ENCODE measurements at places on chromosomes 16 and 17.

DNA sequence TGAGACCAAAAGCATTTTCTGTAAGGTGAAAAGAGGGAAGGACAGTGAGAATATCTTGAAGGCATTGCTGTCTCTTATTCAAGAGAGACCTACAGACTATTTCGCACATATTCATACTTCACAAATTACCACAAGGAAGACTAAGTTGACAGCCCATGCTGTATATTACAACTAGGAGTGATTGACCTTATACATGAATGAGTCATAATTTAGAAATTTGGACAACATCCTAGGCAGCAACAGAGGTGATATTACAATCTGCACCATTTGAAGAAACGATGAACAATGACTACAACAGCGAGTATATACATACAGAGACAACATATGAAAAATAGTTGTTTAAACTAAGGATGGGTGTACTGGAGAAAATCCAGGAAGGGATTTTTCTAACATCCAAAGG, 971.7 kb downstream of the CDH11 start:
- no peak for DNase-seq

GRCh38 chr16:23286131-23286532, 16.0 kb upstream of the SCNN1B start:
- DNase-seq, result no peak

DNA sequence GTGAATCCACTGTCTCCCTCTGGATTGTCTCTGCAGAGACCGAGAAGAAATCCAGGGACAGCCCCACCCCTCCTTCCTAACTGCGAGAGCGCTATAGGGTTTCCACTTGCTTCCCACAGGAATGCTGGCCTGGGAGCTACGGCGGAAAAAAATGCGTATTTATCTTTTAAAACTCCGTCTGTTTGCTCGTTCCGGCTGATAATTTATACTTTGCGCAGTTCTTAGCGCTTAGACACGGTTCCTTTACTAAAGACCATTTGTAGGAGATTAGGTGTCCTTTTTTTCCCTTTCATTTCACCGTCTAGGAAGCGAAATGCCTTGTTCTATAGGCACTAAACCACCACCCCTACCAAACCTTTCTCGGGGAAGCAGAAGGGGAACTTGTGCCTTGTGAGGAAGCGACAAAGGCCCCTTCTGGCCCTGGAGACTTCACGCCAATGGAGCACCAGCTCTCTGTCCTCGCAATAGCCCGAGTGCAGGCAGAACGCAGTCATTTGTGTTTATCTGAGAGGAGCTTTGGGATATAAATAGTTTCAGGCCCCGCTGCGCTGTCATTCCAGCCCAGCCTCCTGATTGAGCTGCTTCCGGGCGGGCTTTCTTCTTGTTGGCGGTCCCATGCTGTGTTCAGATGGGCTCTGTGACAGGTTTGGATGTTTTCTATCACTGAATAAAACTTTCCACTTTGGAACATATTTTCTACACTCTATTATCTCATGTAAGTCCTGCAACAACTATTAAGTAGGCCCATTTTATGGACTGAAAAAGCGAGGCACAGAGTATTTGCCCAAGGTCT, 791 bp upstream of the SUPT4H1 start:
- DNase-seq, result peak; percentile 71

GRCh38 chr16:67326472-67327309, at the start of the genes KCTD19 and LRRC36:
KCTD19 (minus strand) TSS chr16:67326741; CDS start chr16:67326707, 34 bp downstream.
LRRC36 (plus strand) TSS chr16:67326815; CDS start chr16:67326863, 48 bp downstream.
- DNase-seq, result peak; percentile 92

DNA sequence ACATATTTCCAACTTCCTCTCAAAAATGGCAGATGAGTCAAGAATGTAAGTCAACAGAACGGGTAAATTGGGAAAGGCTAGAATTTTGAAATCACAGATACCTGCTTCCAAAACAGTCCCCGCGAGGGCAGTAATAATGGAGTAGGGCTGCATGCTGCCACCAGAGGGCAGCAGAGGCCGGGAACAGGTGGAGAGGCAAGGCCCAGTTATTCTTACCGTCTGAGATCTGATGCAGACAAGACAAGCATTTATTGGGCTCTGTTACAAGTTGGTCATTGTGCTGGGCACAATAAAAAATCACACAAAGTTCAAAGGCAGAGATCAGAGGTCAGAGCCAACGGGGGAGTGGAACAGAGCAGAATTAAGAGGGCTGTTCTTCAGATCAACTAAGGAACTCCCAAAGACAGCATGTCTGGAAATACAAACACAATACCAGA, 8.8 kb upstream of the MLKL start:
- DNase-seq, result peak; percentile 80

GRCh38 chr16:72740347-72740746, 307.6 kb downstream of the ZFHX3 start:
- DNase-seq, result no peak

- DNase-seq, result no peak
These were observed 991 bp downstream of the DUS1L start for GRCh38 chr17:82064433-82065192.

DNA sequence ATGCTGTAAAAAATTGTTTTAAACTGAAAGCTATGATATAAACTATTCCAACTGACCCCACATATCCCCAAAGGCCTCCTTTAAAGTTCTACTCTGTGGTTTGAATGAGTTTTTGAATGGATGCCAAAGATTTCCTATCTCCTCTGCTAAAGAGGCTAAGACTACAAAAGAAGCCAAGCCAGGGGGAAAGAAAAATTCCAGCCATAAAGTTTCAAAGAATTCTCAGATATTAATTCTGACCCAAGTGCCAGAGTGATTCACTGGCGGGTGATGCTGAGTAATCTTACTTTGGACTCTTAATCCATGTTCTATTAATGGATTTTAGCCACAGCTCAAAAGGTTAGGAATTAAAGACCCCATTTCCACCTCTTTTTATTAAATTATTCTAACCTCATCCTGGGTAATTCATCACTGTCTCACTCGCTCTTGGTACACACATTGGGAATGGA, 60.7 kb downstream of the HS3ST3A1 start:
- DNase-seq, result no peak

DNA sequence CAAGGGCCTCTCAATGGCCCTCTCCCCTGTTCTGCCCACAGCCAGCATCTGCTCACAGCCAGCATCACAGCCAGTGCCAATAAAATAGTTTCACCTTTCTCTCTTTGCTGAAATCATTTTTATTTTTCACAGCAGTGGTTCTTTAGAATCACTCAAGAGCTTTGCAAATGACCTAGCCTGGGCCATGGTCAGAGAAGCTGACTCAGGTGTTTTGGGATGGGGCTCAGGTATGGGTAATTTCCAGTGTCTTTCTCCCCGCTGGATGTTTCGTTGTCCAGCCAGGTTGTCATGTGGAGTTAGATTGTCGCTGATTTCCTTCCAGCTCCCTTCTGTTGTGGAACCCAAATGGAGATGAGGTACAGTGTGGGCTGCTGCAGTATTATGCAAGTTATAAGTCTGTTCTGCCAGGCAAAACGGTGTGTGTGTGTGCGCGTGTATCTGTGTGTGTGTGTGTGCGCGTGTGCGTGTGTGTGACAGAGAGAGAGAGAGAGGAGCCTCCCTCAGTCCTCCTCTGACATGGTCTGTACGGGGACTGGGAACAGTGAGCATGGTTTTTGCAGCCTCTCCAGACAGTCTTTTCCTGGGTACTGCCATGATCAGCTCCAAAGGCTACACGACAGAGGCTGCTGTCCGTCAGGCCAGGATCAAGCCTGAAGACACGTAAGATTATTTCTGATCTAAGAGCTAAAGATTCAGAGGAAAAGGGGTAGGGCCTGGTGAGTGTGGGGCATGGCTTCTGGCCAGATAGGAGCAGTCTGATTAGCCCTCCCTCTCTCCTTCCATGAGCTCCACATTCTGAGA, 1.4 kb upstream of the PMP22 start:
- DNase-seq, result no peak

DNA sequence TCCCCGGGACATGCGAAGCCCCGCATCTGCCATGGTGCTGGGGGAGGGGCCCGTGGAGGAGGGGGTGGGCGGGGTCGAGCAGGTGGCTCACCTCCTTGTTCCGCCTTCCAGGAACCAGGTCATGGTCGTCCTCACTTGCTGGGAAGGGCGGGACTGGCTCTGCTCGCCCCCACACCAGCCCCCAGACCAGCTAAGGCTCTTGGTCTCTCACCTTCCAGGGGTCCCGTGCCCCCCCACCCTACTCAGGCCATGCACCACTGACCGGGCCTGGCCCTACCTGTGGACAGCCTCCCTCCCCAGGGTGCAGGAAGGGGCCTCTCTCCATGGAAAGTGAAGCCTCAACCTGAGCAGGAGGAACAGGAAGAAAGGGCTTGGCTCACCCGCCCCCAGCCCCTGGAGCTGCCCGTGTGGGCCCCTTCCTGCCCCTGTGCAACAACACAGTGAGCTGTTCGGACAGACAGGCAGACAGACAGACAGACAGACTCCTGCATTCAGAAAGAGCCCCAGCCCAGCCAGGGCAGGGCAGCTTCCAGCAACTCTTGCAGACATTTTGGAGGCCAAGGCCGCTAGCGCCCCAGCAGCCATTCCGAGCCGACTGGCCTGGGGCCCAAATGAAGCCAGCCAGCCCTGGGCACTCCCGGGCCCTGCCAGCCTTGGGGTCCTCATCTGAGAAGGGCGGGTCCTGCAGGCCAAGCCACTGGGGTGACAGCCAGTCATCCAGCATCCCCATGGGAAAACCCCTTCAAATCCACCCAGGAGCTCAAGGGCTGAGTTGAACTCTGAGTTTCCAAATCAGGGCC, 8.1 kb upstream of the KREMEN2 start:
- DNase-seq, result peak; percentile 60

GRCh38 chr17:63706336-63707082, 6.6 kb upstream of the LIMD2 start:
- no peak for DNase-seq

GRCh38 chr16:58299757-58300349, 5.0 kb upstream of the PRSS54 start:
- DNase-seq, result peak; percentile 48

- peak; percentile 92 for DNase-seq
These were observed at the start of gene SLX4 for GRCh38 chr16:3611146-3611975. SLX4 (minus strand) TSS chr16:3611606; CDS start chr16:3608964, 2,642 bp downstream.

GRCh38 chr16:68529931-68530701, 9.0 kb upstream of the ZFP90 start:
- DNase-seq, result no peak

GRCh38 chr17:81277421-81277820, 17.7 kb downstream of the SLC38A10 start:
- DNase-seq, result no peak

- DNase-seq, result no peak
These were observed 25.3 kb downstream of the SPACA3 start for GRCh38 chr17:33016920-33017319.

DNA sequence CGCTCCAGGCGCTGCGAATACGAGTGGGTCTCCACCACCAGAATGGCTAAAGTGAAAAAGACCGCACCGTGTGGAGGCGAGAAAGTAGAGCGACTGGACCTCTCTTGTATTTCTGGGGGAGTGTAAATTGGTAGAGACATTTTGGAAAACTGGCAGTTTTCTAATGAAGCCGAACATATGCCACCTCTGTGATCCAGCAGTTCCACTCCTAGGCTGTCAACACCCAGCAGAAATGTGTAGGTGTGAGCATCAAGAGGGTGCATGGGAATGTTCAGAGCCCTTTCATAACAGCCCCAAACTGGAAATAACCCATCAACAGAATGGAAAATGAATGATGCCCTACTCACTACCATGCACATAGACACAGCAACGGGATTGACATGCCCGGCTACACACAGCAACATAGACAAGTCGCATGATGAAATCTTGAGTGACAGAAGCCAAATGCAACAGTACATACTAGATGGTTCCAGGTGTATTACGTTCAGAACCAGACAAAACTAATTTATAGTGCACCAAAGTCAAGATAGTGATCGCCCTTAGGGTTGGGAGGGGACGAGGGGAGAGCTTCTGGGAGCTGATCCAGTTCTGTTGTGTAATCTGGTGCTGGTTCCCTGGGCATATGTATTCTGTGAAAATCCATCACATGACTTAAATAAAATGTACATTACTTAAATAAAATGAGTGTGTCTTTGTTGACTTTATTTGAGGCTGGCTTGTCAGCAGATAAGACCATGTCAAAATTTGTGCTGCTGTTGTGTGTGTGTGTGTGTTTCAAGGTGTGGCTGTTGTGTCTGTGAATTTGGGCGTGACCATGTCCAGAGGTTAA, 877 bp upstream of the BCL7C start:
- no peak for DNase-seq

GRCh38 chr16:65681406-65681805, 559.5 kb upstream of the CDH11 start:
- DNase-seq, result no peak

- peak; percentile 23 for DNase-seq
These were observed 42.9 kb upstream of the KSR1 start for GRCh38 chr17:27413315-27413714.

- DNase-seq, result no peak
These were observed 96.4 kb upstream of the TNRC6C start for GRCh38 chr17:77861981-77862645.

DNA sequence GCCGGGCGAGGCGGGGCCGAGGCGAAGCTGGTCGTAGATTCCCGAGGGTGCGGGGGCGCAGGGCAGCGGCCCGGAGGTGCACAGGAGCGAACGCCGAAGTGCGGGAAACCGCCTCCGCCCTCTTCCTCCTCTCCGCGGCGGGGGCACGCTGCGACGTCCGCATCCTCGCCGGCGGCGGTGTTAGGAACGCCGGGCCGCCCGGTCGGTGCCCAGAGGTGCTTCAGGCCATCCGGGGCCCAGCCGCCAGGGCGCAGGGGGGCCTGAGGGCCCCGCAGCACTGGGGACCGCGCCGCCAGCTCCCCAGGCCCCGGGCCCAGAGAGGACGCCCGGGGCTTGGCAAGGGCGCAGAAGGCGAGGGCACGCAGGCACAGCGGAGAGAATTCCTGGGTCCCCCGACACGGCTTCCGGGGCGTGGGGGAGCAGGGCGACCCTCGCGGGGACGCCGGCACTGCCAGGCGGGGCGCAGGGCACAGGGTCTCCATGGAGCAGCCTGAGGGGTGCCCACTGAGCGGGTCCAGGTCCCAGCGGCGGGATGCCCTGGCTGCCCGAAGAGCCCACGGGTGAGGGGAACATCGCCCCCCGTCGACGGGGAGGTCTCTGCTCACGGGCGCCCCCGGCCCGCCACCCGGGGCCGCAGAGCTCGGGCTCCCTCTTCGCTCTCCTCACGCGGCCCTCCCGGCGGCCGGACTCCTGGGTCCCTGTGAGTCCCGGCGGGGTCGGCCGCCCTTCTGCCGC, 576 bp downstream of the EPOP start:
- no peak for DNase-seq

- no peak for DNase-seq
These were observed 3.9 kb upstream of the TPPP3 start for GRCh38 chr16:67397036-67397801.

GRCh38 chr16:10253409-10253808, 71.2 kb upstream of the GRIN2A start:
- DNase-seq, result no peak

GRCh38 chr16:49365711-49366509, 7.7 kb upstream of the C16orf78 start:
- no peak for DNase-seq
